Dorsolateral prefrontal cortex (tissue), 122 donors: ENCODE measurements at places on chromosomes 5 and 9. TPM values are rescaled to one million over a fixed set of nuclear protein-coding genes. Genes with fewer than 3 reads are reported as not detected.

DNA sequence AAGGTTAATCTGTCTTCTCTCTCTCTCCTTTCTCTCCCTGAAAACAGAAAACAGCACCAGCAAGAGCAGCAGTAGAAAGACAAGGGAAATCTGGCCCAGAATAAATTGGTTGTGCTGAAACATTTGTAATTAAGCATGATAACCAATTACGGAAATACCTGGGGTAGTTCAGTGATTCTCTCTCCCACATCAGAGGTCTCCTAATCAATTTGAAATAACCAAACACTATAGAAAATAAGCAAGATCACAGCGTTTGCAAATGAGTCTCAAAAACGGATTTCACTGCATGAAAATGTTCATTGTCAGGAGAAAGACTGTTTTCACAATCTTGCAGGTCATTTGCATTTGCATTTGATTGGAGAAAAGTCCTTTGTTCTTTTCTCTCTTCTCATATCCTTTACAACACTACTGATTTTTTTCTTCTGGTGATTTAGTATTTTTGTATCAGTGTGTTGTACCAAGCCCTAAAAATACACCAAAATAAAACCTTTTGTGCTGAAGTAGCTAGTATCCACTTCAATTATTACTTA is 36.8 kb upstream of the CDH6 start:
- no peak for DNase-seq

- no peak for DNase-seq
Measured at GRCh38 chr5:179325296-179326031, 19.8 kb downstream of the ADAMTS2 start.

- DNase-seq, result no peak
Measured at GRCh38 chr9:7284517-7284916, 515.1 kb downstream of the DMAC1 start.

DNA sequence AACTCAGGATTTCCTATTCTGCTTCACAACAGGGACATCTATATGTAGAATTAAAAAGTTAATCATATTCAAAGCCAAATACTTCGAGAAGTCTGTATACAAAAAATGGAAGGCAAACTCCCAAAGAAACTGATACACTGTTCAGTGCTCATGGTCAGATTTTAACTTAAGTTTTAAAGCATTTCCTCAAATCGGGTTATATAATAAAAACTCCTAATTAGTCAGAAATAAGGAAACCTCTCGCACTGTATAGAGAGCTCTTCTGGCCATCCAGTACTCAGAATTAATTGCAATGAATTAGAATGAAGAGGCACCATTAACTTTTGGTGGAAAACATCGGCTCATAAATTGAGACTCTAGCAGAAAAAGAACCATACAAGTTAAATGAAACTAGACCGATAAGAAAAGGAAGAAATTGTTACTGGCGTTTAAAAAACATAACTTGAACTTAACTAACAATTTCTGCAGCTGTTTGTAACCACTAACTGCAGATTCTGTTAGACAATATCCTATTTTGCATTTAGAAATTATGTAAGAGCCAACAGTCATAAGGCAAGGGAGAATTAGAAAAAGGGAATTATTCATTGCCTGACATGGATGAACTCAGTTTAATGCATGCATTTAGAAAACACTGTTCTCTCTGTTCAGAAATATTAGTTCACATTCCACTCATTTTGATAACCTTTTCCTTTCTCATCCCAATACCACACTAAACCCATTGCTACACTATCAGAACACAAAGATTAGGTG is 96.6 kb downstream of the FNBP1 start:
- no peak for DNase-seq

Gene IQGAP2
- total RNA-seq, result 1.5 TPM

Gene DMRT3
- total RNA-seq, result 0.28 TPM

Gene SH3PXD2B
- 15.7 TPM for total RNA-seq

Gene FOXD4
- total RNA-seq, result 1.2 TPM

Gene AJM1
- total RNA-seq, result 67.4 TPM

Gene ZCCHC10
- 11.6 TPM for total RNA-seq

Gene PCDHB5
- 9.3 TPM for total RNA-seq
